Femur (tissue), 1 donor: ENCODE measurements at places on chromosomes 6 and 20.

DNA sequence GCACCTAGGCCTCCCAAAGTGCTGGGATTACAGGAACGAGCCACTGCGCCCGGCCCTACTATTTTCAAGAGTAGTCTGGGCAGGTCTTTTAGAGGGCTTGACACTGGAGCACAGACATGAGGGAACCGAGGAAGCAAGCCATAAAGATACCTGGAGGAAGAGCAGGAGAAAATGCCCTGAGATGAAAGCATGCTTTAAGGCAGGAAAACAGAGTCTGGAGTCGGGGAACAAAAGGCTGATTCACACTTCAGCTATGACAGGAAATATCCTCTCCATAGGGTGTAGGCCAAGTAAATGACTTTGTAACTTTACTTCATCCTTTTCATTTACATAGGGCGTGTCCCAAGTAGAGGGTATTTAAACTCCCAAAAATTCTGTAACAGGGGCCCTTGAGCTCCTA is 4.3 kb upstream of the SERINC3 start:
- no peak for DNase-seq

GRCh38 chr6:54070025-54070424 is 41.2 kb upstream of the MLIP start:
- no peak for DNase-seq

DNA sequence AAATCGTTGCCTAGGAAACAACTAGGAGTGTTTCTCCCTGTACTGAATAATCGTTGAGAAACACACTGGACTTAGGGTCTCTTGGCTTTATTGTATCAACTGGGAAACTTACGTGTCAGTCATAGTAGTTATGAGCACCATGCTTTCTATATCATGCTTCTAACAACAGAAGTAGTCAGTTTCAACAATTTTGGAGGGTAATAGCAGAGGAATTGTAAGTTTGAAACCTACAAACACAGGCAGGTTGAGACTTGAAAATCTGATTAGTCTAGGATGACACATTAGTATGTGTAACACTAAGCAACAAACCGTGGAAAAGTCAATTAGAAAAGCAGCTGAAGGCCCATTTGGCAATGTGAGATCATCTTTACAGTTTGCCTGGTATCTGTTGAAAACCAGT is 43.9 kb upstream of the FABP7 start:
- no peak for DNase-seq

DNA sequence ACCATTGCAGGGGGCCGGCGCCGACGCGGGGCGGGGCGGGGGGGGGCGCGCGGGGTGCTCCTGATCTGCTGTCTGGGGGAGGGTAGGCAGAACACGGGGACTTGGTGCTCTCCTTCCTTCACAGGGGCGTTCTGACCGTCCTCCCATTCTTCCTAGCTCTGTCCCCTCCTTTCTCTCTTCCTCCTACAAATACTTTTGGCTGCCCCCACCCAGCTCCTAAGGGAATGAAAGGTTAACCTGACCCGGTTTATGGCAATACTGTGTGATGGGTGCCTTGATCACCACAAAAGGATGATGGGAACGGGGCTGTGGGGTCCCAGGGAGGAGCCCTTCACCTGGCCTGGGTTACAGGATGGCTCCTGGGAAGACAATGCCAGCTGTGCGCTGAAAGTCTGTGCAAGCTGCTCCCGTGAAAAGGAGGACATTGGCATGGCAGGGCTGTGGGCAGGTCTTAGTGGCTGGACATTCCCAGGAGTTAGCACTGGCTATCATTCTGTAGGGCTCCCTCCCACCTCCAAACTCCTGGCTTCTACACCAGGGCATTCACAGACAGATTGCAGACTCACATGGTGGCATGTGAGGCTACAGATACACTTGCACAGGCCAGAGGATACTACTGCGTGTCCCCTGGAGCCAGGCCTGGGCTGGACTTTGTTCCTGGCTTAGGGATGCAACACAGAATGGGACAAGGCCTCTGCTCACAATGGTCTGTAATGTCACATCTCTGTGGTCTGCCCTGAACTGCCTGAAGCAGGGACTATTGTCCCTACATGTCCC is 1.9 kb upstream of the TPD52L2 start:
- no peak for DNase-seq

DNA sequence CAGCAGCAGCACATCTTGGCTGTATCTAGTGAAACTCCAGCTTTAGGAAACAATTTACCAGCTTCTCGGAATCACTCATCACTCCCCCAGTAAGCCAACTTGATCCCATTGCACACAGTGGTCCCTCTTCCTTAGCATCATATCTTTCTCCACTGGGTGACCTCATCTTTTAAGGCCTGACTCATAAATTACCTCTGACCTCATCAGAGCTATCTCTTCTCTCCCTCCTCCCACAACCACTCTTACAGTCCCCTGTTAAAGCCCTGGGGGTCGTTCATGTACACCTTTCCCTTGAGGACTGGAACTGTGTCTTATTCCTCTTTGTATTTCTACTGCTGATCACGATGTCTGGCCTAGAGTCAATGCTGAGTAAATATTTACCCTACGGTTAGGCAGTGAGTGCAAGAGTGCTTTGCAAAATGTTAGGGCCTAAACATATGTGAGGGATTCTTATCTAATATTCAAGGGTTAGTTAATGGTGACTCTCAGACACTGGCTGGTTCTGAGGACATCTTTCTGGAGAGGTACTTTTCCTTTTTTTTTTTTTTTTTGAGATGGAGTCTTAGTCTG is 187.2 kb downstream of the LRFN2 start:
- no peak for DNase-seq

DNA sequence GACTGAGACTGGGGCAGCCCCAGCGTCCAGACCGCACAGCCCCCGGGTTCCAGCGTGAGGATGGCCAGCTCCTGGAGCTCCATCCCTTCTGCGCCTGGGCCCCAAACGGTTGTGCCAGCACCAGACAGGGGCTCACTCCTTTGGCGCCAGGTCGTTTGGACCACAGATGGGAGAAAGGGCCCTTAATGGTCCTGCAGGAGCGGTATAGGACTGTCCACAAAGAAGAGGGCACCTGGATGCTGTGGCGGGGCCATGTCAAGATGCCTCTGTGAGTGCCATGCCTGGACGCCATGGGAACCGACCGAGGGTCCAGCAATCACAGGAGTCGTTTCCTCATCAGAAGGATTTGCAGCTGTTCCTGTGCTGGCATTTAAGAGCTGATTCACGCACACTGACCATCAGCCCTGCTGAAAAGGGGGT is 82.7 kb downstream of the DLL1 start:
- no peak for DNase-seq

GRCh38 chr20:61958773-61959700 is 106.6 kb downstream of the TAF4 start:
- no peak for DNase-seq

GRCh38 chr6:4637691-4638433 is 138.3 kb upstream of the CDYL start:
- DNase-seq: no peak

DNA sequence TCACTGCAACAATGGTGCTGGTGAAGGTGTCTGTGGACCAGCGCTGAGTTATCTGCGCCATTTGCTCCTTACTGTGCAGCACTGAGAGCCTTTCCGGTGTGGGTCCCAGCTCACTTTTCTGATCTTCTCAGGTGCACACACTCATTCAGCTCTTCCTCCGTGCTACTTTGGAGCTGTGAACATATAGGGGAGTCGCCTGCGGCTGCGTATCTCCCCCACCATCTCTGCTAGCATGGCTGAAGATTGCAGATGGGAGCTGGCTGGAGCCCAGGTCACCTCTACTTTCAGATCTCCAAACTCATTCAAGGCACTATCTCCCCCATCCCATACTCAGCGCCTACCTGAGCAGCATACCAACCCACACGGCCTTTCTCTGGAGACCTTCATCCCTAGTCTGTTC is 96.9 kb downstream of the DHX35 start:
- DNase-seq: no peak

- no peak for DNase-seq
Measured at GRCh38 chr6:93304505-93304904, 114.9 kb downstream of the EPHA7 start.

DNA sequence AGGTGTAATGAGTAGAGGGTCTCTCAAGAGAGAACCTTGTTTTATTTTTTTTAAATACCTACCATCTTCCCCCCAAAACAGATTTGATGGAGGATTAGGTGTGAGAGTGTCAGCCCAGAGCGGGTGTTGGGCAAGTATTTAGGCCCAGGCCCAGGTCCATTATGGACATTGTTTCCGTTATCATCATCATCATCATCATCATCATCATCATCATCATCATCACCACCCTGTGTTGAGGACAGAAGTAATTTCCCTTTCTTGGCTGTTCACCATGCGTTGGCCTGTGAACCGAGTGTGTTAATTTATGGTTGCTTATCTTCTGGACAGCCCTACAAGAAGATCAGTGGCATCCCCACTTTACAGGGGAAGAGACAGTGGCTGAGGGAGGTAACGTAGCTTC is 28.6 kb downstream of the PSMF1 start:
- DNase-seq: no peak

DNA sequence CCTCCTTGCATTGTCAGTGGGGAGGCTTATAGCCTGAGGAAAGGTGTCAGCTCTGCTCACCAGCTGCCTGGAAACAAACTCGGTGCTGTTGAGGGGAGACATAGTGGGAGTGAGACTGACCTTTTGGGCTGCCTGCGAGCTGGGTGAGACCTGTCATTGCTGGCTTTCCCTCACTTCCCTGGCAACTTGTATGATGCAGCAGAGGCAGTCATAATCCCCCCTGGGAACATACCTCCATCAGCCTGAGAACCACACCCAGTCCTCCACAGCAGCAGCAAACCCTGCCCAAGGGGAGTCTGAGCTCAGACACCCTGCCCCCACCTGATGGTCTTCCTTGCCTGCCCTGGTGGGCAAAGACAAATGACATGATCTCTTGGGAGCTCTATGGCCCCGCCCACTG is 521.2 kb upstream of the IMPG1 start:
- no peak for DNase-seq

DNA sequence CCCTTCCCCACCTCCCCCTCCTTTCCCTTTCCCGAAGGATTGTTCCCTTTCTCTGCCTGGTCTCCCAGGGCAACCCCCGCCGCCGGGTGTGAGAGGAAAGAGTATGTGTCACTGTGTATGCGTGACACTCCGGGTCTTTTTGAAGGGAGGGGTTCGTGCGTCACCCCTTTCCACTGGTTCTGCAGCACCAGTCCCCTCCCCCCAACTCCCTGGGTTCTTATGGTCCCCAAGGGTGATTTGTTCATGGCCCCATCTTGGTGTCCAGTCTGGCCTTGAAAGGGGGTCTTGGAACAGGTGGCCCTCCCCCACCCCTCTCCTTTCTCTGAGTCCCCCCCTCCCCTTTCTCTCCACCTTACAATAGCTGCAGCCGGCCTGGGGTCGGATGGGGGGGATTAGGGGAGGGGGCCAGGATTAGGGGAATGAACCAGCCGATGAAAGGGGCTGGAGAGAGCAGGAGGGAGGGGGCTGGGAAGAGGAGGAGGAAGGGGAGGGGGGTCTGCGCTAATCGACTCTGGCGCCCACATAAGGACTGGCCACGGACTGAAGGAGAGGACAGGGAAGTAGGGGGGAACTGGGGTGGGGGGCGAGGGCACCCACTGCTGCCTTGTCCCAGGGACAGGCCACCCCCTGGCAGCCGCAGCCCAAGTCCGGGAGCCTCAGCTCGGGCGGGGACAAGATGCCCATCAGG is 1.3 kb upstream of the RING1 start:
- peak; percentile 46 for DNase-seq

DNA sequence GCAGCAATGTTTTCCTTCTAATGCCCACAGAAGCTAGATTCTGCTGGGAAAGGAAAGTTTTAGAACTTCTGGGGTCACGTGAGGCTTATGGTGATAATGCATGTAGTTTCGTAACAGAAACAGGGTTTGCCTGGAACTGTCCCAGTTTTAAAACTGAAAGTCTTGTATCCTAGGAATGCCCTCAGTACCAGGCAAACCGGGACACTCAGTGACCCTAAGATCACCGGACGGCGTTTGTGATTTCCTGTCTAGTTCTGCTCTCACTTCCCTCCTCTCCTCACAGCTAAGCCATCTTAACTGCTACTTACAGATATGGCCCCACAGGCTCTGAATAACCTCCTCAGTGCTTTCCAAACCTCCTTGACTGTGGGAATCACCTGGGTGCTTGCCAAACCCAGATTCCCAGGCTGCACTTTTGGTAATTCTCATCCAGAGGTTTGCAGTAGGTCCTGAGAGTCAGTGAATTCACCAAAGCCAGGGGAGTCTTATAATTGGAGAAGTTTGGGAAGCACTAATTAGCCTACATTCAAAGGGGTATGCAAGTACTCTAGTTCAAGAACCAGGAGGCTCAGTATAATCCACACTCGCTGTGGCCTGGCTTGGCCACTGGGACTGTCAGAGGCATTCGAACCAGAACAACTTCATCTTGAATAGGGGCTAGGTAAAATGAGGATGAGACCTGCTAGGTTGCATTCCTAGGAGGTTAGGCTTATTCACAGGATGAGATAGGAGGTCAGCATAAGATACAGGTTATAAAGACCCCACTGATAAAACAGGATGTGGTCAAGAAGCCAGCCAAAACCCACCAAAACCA is 231.6 kb upstream of the MYLIP start:
- DNase-seq: peak; percentile 62

GRCh38 chr6:90715093-90715655 is 128.3 kb upstream of the MAP3K7 start:
- DNase-seq: no peak

GRCh38 chr20:3374296-3374695 is 33.2 kb downstream of the DNAAF9 start:
- DNase-seq: no peak

GRCh38 chr6:14520029-14520428 is 402.5 kb downstream of the CD83 start:
- DNase-seq: no peak

- no peak for DNase-seq
Measured at GRCh38 chr6:4010689-4011090, 68.2 kb downstream of the FAM217A start.

DNA sequence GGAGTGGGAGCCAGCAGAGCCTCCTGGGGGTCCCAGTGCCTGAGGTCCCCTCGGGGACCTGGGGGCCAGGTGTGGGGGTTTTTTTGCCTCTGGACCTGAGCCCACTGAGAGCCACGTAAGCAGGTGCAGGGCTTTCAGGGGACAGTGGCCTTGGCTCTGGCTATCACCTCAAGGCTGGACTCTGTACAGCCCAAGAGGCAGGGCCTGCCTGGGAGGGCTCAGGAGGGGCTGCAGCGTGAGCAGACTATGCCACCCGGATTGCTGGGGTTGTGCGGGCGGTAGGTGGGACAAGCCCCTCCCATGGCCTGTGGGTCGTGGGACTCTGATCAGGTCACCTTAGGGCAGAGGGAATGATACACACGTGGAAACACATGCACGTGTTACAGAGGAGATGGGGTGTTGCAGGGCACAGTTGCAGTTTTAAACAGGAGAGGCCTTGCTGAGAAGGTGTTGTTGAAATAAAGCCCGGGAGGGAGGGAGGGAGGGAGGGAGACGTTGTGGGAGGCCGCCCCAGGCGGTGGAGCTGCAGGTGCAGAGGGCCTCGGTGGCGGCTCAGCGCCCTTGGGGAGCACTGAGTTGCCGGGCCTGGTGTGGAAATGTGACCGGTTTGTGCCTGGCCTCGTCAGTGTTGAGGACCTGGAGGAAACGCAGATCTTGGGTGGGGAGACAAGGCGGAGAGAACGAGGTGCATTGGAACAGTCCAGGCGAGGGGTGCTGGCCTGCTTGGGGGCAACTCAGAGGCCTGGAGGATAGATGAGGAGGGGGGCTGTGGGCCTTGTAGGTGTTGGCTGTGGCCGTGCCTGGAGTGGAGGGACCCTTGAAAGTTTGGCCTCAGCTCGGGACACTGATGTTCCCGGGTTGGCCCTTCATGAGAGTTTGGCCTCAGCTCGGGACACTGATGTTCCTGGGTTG is 2.3 kb downstream of the TCEA2 start:
- no peak for DNase-seq
